ENCODE measurements at places on chromosomes 2 and 18.

DNA sequence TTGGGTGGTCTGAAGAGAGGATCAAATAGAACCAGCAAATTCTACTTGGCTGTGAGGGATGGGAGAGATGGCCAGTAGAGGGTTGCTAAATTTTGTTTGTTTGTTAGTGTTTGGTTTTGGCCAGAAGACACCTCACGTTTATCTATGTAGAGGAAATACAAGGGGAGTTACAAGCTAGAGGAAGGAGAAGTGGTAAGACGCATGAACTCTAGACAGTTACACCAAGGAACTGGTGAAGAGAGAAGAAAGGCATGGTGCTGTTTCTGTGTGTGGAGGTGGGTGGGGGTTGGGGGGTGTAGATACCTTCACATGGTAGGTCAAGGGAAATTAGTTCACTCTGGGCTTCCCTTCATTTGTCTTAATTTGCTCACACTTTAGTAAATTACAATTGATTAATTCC lies 25.6 kb downstream of the RASGRP3 start:
- DNase-seq: no peak
- H3K36me3 ChIP-seq: no peaks in the 10 kb centered on the region
- no peak overlapping the region for H3K27ac ChIP-seq
- H3K4me3 ChIP-seq: no peak overlapping the region
- no peaks in the 10 kb centered on the region for H3K27me3 ChIP-seq

DNA sequence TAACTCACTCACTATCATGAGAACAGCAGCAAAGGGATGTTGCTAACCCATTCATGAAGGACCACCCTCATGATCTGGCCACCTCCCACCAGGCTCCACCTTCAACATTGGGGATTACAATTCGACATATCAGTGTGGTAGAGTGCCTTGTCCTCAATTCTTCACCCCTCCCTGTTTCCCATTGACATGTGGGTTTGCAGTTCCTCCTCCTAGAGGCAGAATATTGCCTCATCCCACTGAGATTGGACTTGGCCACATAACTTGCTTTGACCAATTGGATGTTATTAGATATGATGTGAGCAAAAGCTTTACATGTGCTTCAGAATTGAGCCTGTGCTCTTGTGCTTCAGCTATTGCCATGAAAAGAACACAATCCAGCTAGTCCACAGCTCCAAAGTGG lies 217.0 kb upstream of the CXCR4 start:
- H3K27me3 ChIP-seq: no peaks in the 10 kb centered on the region
- no peaks in the 10 kb centered on the region for H3K36me3 ChIP-seq
- no peak for DNase-seq
- H3K4me1 ChIP-seq: peaks cover 6% of the 10 kb centered on the region
- no peak overlapping the region for H3K27ac ChIP-seq

DNA sequence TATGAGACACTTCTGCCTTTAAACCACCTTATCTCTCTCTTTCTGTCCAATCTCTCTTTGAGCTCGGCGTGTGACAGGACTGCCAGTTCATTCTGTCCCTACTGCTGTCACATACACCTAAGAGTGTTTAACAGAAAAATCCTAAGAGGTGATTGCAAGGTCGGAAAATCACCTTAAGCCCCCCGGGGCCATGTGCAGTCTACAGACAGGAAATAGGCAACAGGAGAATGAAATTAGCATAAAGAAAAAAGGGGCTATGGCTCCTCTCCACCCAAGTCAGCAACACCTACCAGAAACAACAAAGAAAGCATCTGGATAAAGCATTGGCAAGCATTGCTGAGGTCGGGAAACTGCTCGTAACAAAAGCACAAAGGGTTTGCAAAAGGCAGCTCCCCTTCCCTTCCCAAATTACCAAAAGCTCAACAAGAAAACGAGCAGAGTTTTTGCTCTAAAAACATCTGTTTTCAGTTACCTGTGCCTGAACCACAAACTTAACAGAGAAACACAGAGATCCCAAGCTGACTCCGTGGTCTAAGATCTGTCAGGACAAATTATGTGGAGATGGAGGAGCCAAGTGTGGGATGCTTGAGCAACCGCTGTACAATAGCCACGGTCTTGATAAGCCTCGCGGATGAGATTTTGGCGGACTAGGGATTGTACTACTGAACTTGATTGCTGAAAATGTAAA lies 30.4 kb downstream of the ANKRD44 start:
- H3K4me3 ChIP-seq: peak overlapping the region; percentile 53
- H3K36me3 ChIP-seq: peaks cover 42% of the 10 kb centered on the region
- DNase-seq: no peak
- peaks cover 82% of the 10 kb centered on the region for H3K4me1 ChIP-seq

- DNase-seq: no peak
- H3K27ac ChIP-seq: peak overlapping the region; percentile 4
- peaks cover 22% of the 10 kb centered on the region for H3K4me1 ChIP-seq
- H3K27me3 ChIP-seq: no peaks in the 10 kb centered on the region
These were observed 44.2 kb downstream of the CEP192 start for GRCh38 chr18:13035249-13035914.

- DNase-seq: no peak
- H3K27me3 ChIP-seq: peaks cover 10% of the 10 kb centered on the region
- H3K36me3 ChIP-seq: no peaks in the 10 kb centered on the region
- no peaks in the 10 kb centered on the region for H3K4me1 ChIP-seq
- no peak overlapping the region for H3K4me3 ChIP-seq
These were observed 57.2 kb downstream of the ACAA2 start for GRCh38 chr18:49756135-49756534.

DNA sequence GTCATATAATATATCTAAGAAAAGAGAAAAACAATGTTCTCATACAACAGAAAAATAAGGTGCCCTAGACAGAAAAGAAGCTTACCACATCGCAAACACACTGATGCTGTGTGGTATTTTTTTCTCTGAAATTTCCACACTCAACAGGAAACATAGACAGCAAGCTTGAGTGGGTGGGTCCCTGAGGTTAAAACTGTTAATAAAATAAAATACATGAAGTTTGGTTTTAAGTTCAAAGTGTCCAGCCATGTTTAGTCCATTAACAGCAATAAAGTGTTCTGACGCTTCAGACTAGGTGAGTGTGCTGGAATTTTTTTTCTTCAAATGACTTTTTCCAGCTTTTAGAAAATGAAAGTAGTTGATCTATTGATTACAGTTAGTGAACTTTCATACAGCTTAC lies 83.3 kb upstream of the EPB41L5 start:
- peak overlapping the region; percentile 87 for H3K27ac ChIP-seq
- peaks cover 71% of the 10 kb centered on the region for H3K4me1 ChIP-seq
- H3K4me3 ChIP-seq: peak overlapping the region; percentile 66
- H3K27me3 ChIP-seq: no peaks in the 10 kb centered on the region
- peaks cover 25% of the 10 kb centered on the region for H3K36me3 ChIP-seq

DNA sequence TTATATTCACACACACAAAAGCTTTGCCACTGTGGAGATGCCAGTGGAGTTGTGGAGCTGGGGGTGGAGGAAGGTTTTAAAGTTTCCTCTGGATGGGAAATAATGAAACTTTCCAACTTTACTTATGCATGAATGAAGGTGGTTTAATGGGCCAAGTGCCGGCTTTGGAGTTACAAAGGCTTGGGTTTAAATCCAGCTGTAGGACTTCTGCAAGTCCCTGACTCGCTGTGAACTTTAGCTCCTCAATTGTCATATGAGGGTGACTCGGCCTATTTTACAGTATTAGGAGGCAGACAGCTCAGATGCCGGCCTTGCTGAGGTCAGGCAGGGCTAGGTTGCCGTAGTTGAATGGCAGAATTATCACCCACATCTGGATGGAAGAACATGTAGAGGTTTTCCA lies 415.8 kb upstream of the TRIB2 start:
- H3K4me1 ChIP-seq: peaks cover 47% of the 10 kb centered on the region
- no peaks in the 10 kb centered on the region for H3K36me3 ChIP-seq
- no peak for DNase-seq
- no peak overlapping the region for H3K27ac ChIP-seq
- H3K27me3 ChIP-seq: peaks cover 14% of the 10 kb centered on the region

GRCh38 chr2:238424313-238424700 lies 2.4 kb upstream of the ASB1 start:
- no peaks in the 10 kb centered on the region for H3K27me3 ChIP-seq
- peaks cover 20% of the 10 kb centered on the region for H3K36me3 ChIP-seq
- DNase-seq: no peak
- H3K4me1 ChIP-seq: peaks cover 28% of the 10 kb centered on the region
- H3K4me3 ChIP-seq: no peak overlapping the region

GRCh38 chr2:88059979-88060906 lies 4.7 kb upstream of the KRCC1 start:
- peaks cover 38% of the 10 kb centered on the region for H3K4me1 ChIP-seq
- peaks cover 2% of the 10 kb centered on the region for H3K36me3 ChIP-seq
- no peak overlapping the region for H3K27ac ChIP-seq
- no peak overlapping the region for H3K4me3 ChIP-seq

- H3K4me1 ChIP-seq: no peaks in the 10 kb centered on the region
- no peak overlapping the region for H3K27ac ChIP-seq
- no peak overlapping the region for H3K4me3 ChIP-seq
- DNase-seq: no peak
- H3K27me3 ChIP-seq: no peaks in the 10 kb centered on the region
These were observed 181.5 kb downstream of the TCF4 start for GRCh38 chr18:55406451-55406991.

- no peak overlapping the region for H3K27ac ChIP-seq
- peaks cover 23% of the 10 kb centered on the region for H3K4me1 ChIP-seq
- no peaks in the 10 kb centered on the region for H3K27me3 ChIP-seq
- no peak overlapping the region for H3K4me3 ChIP-seq
- H3K36me3 ChIP-seq: peaks cover 2% of the 10 kb centered on the region
These were observed 28.3 kb downstream of the PKP4 start for GRCh38 chr2:158484892-158485556.

DNA sequence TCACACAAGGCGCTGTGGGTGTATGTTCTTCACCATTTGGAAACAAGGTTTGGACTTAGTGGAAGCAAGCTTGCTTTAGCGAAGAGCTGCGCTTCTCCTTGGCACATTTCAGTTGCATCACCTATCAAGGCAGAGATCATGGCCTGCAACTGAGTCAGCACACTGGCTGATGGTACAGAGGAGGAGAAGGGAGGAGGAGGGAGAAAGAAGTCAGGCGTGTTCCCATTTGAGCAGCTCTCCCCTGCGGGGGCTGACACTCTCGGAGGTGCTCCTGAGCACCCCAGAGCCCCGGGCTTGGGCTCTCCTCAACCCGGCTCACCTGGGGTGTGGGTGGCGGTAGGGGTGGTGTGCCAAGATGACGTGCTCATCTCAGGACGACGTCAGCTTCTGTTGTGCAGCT lies 6.0 kb upstream of the SERPINB5 start:
- H3K4me3 ChIP-seq: no peak overlapping the region
- no peaks in the 10 kb centered on the region for H3K36me3 ChIP-seq
- peaks cover 10% of the 10 kb centered on the region for H3K27me3 ChIP-seq

- H3K36me3 ChIP-seq: no peaks in the 10 kb centered on the region
- H3K4me3 ChIP-seq: no peak overlapping the region
- H3K27me3 ChIP-seq: peaks cover 5% of the 10 kb centered on the region
These were observed 124.3 kb upstream of the DNAJC10 start for GRCh38 chr2:182591774-182592173.

DNA sequence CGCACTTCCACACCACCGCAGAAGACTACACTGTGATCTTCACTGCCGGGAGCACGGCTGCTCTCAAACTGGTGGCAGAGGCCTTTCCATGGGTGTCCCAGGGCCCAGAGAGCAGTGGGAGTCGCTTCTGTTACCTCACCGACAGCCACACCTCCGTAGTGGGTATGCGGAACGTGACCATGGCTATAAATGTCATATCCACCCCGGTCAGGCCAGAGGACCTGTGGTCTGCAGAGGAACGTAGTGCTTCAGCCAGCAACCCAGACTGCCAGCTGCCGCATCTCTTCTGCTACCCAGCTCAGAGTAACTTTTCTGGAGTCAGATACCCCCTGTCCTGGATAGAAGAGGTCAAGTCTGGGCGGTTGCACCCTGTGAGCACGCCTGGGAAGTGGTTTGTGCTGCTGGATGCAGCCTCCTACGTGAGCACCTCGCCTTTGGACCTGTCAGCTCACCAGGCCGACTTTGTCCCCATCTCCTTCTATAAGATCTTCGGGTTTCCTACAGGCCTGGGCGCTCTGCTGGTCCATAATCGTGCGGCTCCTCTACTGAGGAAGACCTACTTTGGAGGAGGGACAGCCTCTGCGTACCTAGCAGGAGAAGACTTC lies 12.5 kb downstream of the MOCOS start:
- no peak overlapping the region for H3K27ac ChIP-seq
- H3K36me3 ChIP-seq: no peaks in the 10 kb centered on the region
- no peaks in the 10 kb centered on the region for H3K4me1 ChIP-seq
- peaks cover 3% of the 10 kb centered on the region for H3K27me3 ChIP-seq
- no peak for DNase-seq

- DNase-seq: no peak
- H3K36me3 ChIP-seq: no peaks in the 10 kb centered on the region
- H3K27me3 ChIP-seq: no peaks in the 10 kb centered on the region
- no peaks in the 10 kb centered on the region for H3K4me1 ChIP-seq
- H3K27ac ChIP-seq: no peak overlapping the region
These were observed 28.1 kb downstream of the NCKAP1 start for GRCh38 chr2:183010112-183010511.

Measured in activated T-cell treated with anti-CD3 and anti-CD28 coated beads, Interleukin-2, amount 50 U/mL, for 24 hours (primary cell).